ENCODE measurements at places on chromosomes 4 and X. TPM values are rescaled to one million over a fixed set of nuclear protein-coding genes. Genes with fewer than 3 reads are reported as not detected.

- DNase-seq = no peak
- H3K4me1 ChIP-seq = no peaks in the 10 kb centered on the region
- no peak overlapping the region for H3K27ac ChIP-seq
- H3K4me3 ChIP-seq = no peak overlapping the region
- H3K36me3 ChIP-seq = no peaks in the 10 kb centered on the region
- no peaks in the 10 kb centered on the region for H3K27me3 ChIP-seq
Observed at GRCh38 chrX:53474707-53475106, 40.5 kb upstream of the HSD17B10 start.

DNA sequence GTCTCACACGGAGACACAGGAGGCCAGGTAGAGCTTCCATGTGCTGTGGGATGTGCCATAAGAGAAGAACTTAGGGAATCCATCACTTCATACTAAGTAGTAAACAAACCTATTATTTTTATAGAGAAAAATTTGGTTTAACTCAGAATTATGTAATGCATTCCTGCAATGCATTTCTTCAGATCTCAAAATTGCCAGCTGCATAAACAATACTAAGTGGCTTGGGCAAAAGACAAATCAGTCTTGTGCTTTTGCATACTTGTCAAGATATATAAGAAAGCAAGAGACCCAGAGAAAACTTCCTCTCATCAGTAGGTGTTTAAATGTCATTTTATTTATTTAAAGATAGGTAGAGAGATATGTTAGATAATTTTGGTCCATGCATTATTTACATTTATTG lies 382.1 kb upstream of the CTSO start:
- no peak for DNase-seq
- no peaks in the 10 kb centered on the region for H3K36me3 ChIP-seq
- no peak overlapping the region for H3K4me3 ChIP-seq
- H3K27me3 ChIP-seq = no peaks in the 10 kb centered on the region

GRCh38 chr4:82905205-82905604 lies 4.7 kb downstream of the THAP9 start:
- no peak overlapping the region for H3K27ac ChIP-seq
- no peak for DNase-seq
- H3K36me3 ChIP-seq = peaks cover 9% of the 10 kb centered on the region
- H3K4me1 ChIP-seq = no peaks in the 10 kb centered on the region

DNA sequence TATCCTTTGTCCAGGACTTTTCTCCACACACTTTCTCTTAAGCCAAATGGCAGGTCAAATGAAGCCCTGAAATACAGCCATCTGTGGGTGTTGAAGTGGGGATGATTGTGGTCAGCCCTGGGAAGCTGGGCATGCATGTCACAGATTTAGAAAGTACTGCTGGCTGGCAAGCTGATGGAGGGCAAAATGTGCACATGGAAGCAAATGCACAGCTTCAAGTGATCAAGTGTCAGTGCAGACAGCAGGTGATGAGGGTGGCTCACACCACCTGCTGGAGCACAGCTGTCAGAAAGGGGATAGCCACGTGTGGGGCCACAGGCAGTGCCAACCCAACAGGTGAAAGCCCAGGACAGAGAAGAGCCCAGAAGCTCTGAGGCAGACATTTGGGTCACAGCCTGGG lies 40.3 kb upstream of the ATXN3L start:
- no peak overlapping the region for H3K4me3 ChIP-seq
- H3K36me3 ChIP-seq = no peaks in the 10 kb centered on the region
- H3K27ac ChIP-seq = no peak overlapping the region
- no peak for DNase-seq
- no peaks in the 10 kb centered on the region for H3K4me1 ChIP-seq

GRCh38 chr4:169854090-169854489 lies 96.3 kb upstream of the HPF1 start:
- H3K4me3 ChIP-seq = no peak overlapping the region
- DNase-seq = no peak
- H3K27ac ChIP-seq = no peak overlapping the region
- no peaks in the 10 kb centered on the region for H3K36me3 ChIP-seq
- H3K4me1 ChIP-seq = no peaks in the 10 kb centered on the region

GRCh38 chr4:159075531-159075932 lies 27.3 kb upstream of the RAPGEF2 start:
- no peaks in the 10 kb centered on the region for H3K4me1 ChIP-seq
- no peaks in the 10 kb centered on the region for H3K36me3 ChIP-seq
- no peak overlapping the region for H3K27ac ChIP-seq
- H3K4me3 ChIP-seq = no peak overlapping the region
- no peaks in the 10 kb centered on the region for H3K27me3 ChIP-seq

The FAT1 gene
- 38.1 TPM for total RNA-seq

The HGFAC gene
- total RNA-seq = 154 TPM

The FATE1 gene
- not detected for total RNA-seq

The USP53 gene
- 6.7 TPM for total RNA-seq

The SLC4A4 gene
- 28.7 TPM for total RNA-seq

The GYPE gene
- total RNA-seq = 1.4 TPM

All from right lobe of liver (tissue), 6 donors.